ENCODE measurements at places on chromosomes 1 and 21.

DNA sequence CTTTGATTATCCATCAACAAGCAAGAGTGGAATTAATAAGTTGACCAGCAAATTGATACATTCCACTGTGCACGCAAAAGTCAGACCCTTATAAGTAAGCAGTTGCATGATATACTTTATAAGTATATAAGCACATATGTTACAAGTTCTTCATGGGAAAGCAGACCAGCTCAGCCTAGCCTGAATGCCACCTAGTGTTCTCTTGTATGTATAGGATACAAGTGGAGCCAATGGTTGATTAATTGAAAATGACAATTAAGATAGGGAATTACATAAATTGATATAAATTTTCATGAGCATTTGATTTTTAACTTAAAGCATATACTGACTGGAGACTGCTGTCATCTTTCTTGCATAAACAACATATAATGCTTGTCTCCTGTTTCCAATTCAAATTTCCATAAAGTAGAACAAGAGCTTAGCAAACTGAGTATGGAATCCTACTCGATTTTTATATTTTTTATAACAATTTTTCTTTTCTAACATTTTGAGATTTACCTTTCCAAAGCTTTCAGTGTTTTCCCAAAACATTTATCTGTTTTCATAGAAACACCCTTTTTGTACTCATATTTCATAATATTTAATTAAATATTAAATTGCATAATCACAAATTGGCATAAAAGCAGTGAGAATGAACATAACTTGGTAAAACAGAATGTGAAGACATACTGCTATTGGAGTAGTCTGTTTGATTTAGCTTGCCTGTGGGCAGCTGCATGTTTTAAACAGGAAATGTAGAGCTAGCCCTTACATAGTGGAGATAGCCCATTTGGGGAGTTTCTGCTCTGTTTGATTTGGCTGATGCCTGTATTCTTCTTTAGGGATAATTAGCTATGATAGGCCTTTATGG lies 62.8 kb downstream of the MAGI3 start:
- no peak for DNase-seq

- DNase-seq = no peak
Observed at GRCh38 chr21:15112858-15113257, 48.1 kb upstream of the NRIP1 start.

DNA sequence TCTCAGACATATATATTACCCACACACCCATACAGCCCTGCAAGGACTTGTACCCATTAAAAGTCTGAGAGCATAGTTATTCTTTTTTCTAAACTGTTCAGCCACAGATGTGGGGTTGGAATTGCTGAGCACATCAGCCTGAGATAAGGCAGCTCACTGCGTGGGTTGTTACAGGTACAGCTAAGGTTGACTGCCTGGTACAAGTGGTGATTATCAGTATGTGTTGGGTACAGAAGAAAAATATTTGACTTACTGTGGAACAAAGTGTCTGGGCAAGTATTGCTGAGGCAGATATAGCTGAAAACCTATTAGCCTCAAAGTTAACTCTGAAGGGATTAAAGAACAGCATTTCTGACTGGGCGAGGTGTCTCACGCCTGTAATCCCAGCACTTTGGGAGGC lies 5.0 kb downstream of the STX12 start:
- DNase-seq = no peak

- no peak for DNase-seq
Observed at GRCh38 chr1:50454911-50455310, 31.7 kb upstream of the DMRTA2 start.

GRCh38 chr21:38202811-38203210 lies 54.0 kb upstream of the KCNJ15 start:
- no peak for DNase-seq

GRCh38 chr1:21764615-21765423 lies 18.1 kb downstream of the USP48 start:
- DNase-seq = no peak

DNA sequence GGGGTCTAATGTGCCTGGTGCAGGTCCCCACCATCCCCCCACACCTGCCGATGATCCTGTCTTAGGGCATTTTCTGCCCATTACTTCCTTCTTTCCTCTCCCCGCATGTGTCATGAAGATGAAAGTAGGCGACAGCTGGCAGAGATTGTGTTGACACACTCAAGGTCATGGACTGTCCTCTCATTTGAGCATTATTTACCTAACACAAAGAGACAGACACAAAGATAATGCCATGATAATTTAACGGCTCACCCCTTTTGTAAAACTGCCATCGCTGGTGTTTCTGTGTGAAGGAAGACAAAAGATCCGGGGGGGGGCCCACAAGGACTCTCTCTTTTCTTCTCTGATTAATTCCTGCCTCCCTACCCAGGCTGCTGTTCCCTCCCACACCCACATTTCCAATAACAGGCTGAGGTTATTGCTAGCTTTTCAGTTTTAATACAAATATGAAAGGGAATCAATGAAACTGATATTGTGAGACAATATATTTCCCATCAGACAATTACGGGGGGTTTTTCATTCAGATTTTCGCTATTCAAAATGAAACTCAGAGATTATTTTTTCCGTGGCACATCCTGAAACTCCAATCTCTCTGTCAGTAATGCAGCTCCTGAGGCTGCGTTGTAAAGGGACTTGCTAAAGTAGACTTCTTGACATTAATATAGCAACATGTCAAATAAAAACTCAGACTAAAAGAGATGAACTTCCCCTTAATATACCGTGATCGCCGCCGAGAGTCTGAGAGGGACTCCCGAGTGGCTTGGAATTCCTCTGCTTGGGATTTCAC lies 561.1 kb downstream of the NPHP4 start:
- no peak for DNase-seq

GRCh38 chr1:114216431-114217173 lies 62.9 kb upstream of the SYT6 start:
- DNase-seq = no peak

DNA sequence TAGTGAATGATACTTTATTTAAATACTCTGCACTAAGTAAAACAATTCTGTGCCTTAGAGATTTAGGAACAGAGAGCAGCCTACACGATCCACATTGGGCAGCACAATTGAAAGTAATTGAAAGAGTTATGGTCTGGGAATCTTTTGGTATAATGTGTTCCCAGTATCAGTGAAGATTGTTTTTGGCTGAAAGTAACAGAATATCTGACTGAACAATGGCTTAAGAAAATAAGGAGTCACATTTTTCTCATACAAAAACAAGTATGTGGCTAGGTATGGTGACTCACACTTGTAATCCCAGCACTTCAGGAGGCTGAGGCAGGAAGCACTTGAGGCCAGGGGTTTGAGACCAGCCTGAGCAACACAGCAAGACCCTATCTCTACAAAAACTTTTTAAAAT lies 306.2 kb downstream of the NFIA start:
- DNase-seq = no peak

DNA sequence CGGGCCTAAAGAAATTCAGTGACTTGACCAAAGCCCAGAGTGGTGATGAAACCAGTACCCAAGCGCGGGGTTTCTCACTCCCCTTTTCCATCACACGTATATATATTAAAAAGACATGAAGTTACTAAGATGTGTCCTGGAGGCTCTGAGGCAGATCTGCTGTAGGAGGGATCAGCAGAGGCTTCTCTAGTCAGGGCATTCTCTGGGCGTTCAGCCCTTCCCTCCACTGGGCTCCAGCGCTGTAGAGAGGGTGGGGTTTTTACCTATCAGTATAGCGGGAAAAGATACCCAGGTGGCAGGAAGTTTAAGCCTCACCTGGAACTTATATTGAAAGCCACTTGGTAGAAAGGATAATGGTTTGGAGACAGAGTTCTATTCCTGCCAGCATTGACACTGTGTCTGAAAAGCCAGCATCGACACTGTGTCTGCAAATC lies 862 bp upstream of the PLEKHO1 start:
- no peak for DNase-seq

- no peak for DNase-seq
Observed at GRCh38 chr1:46576596-46576995, 25.1 kb upstream of the KNCN start.

DNA sequence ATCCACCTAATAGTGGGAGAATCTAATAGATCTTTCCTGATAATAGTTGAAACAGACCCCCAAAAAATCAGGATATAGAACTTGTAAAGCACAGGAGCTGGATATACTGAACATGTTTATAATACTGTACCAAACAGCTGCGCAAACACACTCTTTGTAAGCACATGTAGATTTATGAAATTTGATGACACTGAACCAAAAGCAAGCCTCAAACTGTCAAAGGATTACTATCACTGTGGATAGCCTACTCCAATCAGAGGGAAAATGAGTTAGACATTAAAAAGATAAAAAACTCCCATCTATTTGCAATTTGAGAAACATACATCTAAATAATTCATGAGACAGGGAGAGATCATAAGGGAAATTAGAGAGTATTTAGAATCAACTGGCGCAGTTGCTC lies 26.1 kb downstream of the RCAN3 start:
- no peak for DNase-seq

DNA sequence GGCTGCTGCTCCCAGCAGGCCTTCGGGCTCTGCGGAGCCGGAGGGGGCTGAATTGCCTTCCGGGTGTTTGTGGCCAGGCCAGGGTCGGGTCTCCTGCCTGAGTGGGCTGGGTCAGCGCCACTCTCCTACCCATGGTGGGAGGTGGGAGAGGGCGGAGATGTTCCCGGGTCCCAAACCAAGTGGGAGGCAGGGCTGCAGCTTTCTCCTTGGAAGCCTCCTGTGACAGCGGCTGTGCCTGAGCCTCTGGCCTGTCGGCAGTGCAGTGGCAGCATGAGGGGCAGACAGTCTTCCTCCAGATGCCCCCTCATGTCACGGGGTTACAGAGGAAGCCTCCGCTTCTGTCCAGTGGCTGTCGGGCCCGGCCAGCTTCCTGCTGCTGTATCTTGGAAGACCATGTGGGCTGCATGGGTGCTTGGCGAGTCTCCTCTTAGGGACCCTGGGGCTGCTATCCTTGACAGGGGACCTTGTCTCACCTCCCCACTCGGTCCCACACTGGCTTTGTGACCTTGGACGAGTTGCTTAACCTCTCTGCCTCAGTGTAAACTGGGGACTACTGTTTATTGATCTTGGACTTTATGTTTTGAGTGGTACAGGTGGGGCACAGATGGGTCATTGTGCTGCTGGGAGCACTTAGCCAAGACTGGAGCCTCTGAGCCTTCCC lies 4.3 kb downstream of the SKI start:
- no peak for DNase-seq

- no peak for DNase-seq
Observed at GRCh38 chr1:66831529-66832239, 30.6 kb upstream of the INSL5 start.

DNA sequence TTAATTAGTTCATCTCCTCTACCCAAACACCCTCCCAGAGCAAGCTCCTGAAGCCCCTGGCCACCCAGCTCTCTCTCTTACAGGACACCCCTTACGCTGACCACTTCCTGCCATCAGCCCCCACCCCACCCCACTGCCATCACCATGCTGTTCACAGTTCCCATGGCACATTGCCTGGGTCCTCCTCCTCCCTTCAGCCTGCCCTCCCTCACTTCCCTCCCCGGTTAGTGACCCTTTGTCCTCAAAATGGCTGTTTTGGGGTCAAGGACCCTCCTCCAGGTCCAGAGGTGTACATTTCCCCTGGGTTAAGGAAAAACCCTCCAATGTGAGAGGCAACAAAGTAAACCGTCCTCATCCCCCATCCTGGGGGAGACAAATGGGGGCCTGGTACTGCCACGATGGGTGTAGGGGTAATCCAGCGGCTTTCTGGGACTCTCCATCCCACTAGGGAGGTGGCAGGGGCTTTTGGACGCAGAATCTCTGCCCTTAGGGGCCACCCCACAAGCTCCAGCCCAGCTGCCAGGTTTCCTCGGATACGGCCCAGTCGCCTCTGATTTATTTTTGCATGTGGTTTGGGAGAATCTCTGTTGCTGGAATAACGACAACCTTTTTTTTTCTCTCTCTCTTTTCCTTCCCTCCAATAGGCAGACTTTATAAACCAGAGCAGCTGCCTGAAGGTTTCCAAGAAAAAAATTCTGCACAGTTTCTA lies 8.5 kb downstream of the CAMK2N1 start:
- DNase-seq = no peak

- peak; percentile 25 for DNase-seq
Observed at GRCh38 chr1:165928075-165928731, 100.8 kb downstream of the UCK2 start.

- no peak for DNase-seq
Observed at GRCh38 chr1:222275001-222275728, 272.7 kb downstream of the HHIPL2 start.

GRCh38 chr1:38693031-38693430 lies 166.5 kb downstream of the RRAGC start:
- no peak for DNase-seq

- DNase-seq = no peak
Observed at GRCh38 chr1:62487956-62488355, 51.1 kb downstream of the USP1 start.

DNA sequence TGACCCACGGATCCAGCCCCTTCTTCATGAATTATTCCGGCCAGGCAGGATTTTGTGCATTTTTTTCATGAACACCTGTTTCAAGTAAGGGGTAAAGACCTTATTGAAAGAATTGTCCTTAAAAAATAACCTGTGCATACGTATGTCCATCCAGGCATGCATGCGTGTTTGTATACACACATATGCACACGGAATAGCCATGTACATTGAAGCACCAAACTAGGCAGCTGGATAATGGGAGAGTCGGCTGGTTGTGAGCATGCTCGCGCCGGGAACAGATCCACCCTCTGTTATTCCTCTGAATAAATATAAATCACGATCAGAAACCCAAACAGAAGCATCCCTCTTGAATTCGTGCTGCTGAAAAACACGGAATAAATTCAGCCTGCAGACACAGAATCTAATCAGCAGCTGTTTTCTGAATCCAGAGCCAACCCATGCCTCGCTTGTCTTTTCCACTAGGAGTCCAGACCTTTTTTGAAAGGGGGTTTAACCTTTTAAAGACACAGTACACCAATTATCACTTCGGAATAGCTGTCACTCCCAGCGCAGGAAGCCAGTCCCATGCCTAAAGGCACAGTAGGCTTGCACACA lies at the start of gene HIVEP3:
TSS of gene HIVEP3 (minus strand) at position 473 of the 594 bp plus-strand sequence.
- DNase-seq = no peak

DNA sequence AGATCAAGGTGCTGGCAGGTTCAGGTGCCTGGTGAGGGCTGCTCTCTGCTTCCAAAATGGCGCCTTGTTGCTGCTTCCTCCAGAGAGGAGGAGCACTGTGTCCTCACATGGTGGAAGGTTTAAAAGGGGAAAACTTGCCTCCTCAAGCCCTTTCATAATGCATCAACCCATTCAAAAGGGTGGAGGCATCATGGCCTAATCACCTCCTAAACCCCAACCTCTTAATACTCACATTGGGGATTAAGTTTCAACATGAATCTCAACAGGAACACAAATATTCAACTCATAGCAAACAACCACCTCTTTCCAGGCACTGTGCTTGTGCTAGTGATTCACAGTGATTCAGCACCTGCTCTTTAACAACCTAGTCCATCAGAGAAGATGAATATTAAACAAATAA lies 4.2 kb downstream of the S100A12 start:
- no peak for DNase-seq

- DNase-seq = no peak
Observed at GRCh38 chr1:169999331-169999741, 75.2 kb downstream of the KIFAP3 start.

DNA sequence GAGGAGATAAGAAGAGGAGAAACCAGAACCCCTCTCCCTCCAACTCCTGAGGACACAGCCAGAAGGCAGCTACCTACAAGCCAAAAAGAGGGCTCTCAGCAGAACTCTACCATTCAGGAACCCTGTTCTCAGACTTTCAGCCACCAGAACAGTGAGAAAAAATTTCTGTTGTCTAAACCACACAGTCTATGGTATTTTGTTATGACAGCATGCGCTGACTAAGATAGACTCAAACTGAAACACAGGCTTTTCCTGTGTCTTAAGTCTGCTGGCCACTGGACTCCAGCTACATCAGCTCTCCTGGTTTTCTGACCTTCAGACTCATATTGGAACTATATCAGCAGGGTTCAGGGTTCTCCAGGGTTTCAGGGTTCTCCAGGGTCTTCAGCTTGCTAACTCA lies 126.5 kb upstream of the TNFSF4 start:
- DNase-seq = no peak
